ENCODE measurements at places on chromosomes 11 and 22.

- DNase-seq, result no peak
Observed at GRCh38 chr11:34165786-34166555, 60.5 kb downstream of the NAT10 start.

GRCh38 chr11:24043842-24044241, 453.0 kb upstream of the LUZP2 start:
- no peak for DNase-seq

- DNase-seq, result no peak
Observed at GRCh38 chr11:71221821-71222220, 30.6 kb downstream of the SHANK2 start.

GRCh38 chr11:124673333-124674167, at the start of the genes SIAE and SPA17:
Gene SIAE, minus strand, starts transcription at chr11:124673739. Its CDS starts 31 bp downstream, at chr11:124673708.
Gene SPA17, plus strand, starts transcription at chr11:124673904. Its CDS starts 1,361 bp downstream, at chr11:124675265.
- peak; percentile 86 for DNase-seq

DNA sequence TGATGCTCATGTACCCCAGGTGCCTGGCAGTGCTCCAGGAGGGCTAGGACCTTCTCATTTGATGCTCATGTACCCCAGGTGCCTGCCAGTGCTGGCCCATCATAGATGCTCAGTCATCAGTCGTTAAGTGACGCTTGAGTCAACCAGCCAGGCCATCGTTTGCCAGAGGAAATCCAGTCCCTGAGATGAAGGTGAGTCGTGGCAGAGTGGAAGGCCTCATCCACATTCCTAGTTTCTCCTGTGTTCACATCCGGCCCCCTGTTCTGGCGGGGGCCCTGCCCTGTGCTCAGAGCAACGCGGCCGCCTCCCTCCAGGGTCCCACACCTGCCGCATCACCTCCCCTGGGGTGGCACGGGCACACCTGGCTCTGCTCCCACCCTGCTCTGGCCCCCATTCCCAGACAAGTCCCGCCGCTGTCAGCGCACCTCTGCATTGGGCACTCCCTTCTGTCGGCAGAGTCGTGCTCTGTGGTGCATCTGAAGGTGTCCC, 279.9 kb downstream of the BRD1 start:
- DNase-seq, result no peak

DNA sequence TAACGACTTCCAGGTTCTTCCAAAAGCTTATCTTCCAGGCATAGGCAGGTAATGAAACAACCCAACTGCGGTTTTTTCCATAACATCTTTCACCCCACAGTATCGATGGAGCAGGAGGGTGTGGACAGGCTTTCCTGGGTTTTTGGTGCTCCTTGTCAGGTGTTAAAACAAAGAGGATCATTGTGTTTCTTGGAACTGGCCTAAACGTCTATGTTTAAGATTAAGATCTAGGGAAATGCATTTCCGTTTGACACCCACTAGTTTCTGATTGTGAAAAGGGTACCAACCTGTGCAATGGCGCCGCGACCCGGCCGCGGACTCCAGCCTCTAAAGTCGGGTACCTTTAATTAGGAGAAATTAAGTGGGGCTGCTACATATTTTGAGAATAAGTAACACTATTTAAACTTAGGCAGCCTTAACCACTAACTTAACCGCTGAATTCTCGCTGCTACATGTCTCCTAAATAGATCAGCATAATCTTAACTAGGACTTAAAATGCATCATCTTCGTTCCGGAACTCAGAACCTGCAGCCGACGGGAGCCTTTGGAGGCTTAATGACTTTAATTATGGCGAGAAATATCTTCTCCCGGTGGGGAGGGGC, 31.5 kb downstream of the C22orf31 start:
- DNase-seq, result no peak

DNA sequence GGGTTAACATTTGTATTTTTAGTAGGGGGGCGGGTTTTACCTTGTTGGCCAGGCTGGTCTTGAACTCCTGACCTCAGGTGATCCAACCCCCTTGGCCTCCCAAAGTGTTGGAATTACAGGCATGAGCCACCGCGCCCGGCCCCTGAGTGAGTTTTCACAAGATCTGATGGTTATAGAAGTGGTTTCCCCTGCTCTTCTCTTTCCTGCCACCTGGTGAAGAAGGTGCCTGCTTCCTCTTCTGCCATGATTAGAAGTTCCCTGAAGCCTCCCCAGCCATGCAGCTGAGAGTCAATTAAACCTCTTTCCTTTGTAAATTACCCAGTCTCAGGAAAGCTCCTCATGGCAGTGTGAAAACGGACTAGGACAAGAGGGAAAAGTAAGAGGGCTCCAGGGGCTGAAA, 259.1 kb upstream of the PLET1 start:
- no peak for DNase-seq

GRCh38 chr11:58688789-58689503, 42.8 kb downstream of the GLYAT start:
- DNase-seq, result no peak

GRCh38 chr22:39967996-39968972, 8.1 kb downstream of the TMA7B start:
- no peak for DNase-seq

DNA sequence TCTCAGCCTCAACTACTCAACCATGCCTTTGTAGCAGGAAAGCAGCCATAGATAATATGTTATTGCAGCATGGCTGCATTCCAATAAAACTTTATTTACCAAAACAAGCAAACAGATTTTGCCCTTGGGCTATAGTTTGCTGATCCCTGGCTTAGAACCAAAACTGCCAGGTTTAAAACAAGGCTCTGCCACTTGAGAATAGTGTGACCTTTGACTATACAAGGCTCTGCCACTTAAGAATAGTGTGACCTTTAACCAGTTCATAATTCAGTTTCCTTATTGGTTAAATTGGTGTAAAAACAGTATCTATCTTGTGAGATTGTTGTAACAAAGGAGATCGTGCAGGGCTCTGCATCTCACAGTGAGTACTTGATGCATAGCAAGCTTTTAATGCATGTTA, 217.3 kb upstream of the MTNR1B start:
- DNase-seq, result no peak

GRCh38 chr11:123235117-123235655, 40.1 kb upstream of the CLMP start:
- DNase-seq, result no peak

DNA sequence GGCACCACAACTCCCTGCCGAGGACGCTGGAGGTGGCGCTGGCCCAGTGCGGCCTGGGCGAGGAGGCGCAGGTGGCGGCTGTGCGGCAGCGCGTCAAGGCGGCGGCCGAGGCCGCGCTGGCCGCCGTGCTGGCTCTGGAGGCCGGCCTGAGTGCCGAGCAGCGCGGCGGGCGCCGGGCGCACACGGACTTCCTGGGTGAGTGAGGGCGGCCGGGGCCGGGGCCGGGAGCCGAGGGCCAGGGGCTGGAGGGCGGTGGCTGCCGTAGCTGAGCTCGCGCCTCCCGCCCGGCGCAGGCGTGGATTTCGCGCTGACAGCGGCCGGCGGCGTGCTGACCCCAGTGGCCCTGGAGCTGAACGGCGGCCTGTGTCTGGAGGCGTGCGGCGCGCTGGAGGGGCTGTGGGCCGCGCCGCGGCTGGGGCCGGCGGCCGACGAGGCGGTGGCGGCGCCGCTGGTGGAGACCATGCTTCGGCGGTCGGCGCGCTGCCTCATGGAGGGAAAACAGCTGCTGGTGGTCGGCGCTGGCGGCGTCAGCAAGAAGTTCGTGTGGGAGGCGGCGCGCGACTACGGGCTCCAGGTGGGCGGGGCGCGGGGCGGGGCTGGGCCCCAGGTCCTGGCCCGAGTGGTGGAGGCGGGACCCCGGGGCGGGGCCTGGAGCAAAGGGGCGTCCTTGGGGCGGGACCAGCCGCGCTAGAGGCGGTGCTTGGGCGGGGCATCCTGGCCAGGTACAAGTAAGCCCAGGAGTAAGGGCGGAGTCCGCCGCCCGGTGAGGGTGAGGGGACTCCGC, 5.4 kb downstream of the CARNS1 start:
- peak; percentile 97 for DNase-seq

DNA sequence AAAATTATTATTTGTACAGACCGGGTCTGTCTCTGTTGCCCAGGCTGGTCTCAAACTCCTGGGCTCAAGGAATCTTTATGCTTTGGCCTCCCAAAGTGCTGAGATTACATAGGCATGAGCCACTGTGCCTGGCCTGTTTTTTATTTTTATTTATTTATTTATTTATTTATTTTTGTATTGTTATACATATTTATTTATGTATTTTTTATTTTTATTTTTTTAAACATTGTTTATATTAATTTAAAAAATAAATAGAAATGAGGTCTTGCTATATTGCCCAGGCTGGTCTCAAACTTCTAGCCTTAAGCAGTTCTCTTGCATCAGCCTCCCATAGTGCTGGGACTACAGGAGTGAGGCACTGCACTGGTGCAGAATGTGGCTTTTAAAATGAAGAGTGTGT, 47.0 kb downstream of the SWAP70 start:
- no peak for DNase-seq

DNA sequence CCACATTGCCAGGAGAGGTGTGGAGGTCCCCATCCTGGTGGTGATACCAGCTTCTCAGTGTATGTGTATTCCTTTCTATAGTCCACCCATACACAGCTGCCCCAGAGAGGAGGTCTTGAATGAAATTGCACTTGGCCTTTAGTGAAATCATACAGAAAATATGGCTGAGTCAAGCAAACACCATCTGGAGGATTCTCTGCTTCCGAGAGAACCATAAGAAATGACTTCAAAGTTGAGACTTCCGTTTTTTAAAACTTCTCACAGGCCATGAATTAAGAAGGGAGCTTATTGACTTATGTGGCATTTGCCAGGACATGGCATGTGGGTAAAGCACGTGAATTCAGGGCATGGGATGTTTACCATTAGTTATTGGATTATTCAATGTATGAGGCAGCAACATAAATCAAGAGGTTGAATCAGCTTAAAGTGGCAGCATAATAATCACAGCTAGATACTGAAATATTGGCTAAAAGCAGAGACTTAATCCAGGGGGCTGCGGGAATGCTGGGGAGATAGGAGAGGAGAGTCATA, 119.1 kb upstream of the MTNR1B start:
- DNase-seq, result no peak

DNA sequence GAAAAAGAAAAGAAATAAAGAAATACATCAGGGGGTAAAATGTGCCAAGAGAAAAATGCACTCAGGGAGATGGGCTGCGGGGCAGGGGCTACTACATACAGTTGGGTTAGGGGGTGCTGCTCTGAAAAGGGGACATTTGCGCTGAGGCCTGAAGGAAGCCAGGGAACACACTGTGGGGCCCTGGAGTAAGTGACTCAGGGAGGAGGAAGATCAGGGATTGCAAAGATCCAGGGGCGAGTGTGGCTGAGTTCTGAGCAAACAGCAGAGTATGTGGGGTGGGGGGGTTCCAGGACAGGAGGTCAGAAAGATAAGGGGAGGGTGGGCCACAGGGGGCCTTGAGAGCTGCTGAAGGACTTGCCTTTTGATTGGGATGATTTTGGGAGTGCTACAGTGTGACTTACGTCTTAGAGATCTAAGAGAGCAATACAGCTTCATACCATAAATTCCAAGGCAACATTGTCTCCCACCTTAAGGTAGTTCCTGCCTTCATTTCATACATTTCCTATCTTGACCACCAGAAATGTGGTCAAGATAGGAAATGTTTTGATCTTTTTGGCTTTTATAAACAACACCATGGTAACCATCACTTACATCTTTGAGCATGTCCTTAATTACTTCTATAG, 5.8 kb downstream of the A4GALT start:
- DNase-seq, result no peak

- DNase-seq, result peak; percentile 98
Observed at GRCh38 chr22:30968924-30969531, at the start of gene TUG1. Gene TUG1, plus strand, starts transcription at chr22:30969265.

DNA sequence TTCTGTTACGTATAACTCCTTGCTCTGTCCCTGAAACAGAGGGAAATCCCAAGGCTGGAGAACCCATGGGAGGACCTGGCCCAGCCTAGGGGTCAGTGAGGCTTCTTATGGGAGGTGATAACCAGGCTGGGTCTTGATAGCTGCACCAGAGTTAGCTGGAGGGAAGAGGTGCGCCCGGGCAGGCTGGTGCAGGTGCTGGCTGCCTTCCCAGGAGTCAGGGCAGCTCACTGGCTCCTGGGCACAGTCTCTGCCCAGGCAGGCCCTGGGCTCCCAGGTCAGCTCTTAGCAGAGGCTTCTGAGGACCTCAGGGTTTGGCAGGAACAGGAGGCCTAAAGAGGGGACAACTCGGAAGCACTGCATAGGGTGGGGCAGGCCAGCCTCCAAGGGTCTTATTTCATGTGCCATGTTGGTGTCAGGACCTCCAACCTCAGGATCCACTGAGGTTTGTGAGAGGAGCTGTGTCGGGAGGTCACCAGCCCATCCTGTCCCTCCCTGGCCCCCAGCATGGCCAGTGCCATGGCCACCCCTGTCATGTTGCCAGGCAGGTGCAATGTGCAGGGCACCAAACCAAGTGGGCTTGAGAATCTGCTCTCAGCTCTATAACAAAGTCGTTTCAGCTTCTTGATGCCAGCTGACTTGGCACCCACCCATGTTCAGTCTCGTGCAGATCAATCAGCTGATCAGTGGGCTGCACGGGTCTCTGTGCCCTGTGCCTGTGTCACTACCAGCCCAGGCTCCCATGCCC, 20.5 kb upstream of the CELSR1 start:
- DNase-seq, result no peak

Data from central memory CD4-positive, alpha-beta T cell (primary cell).